ENCODE measurements at places on chromosomes 5 and 9. TPM values are rescaled to one million over a fixed set of nuclear protein-coding genes. Genes with fewer than 3 reads are reported as not detected.

DNA sequence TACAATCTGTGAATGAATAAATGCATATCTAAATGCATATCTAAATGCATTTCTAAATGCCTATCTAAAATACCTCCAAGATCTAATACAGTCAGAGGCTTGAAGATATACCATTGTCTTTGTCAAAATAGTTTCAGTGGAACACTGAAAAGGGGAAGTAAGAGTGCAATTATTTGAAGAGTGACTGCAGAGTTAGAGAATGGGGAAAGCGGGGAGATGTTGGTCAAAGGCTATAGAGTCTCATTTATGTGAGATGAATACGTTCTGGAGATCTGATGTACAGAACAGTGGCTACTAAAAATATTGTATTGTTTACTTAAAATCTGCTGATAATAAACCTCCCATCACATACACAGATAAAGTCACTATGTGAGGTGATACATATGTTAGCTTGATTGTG, 1126.2 kb upstream of the CDH9 start:
- no peak for DNase-seq

GRCh38 chr9:83367326-83367725, 170.9 kb downstream of the FRMD3 start:
- no peak for DNase-seq

DNA sequence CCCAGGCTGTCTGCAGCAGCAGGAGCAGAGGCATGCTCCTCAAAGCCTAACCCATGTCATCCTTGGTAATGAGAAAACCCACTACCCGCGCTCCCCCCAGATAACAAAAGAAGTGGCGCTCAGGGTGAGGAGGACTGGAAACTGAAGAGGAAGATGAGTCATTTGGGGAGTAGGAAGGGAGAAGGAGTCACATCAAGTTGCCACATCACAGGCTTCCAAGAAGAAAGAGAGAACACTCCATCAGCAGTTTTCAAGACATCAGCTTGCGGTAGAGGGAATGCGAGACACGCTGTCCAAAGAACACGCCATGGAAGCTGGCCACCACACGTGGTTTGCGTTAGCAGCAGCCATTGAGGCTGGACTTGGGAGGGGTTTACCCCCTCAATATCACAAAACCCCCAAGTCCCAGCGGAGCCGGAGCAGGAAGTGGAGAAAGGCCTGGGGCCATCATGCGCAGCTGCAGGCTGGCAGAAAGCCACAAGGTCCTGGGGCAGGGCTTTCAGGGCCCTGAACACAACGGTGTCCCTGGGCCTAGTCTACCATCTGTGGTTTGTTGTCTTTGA, 41.5 kb downstream of the SH3PXD2B start:
- DNase-seq = no peak

GRCh38 chr5:94830520-94830919, 212.1 kb downstream of the SLF1 start:
- no peak for DNase-seq

GRCh38 chr9:29285818-29286217, 1712.5 kb upstream of the C9orf72 start:
- peak; percentile 10 for DNase-seq

- DNase-seq = no peak
Observed at GRCh38 chr5:93497096-93497495, 83.9 kb downstream of the NR2F1-AS1 start.

DNA sequence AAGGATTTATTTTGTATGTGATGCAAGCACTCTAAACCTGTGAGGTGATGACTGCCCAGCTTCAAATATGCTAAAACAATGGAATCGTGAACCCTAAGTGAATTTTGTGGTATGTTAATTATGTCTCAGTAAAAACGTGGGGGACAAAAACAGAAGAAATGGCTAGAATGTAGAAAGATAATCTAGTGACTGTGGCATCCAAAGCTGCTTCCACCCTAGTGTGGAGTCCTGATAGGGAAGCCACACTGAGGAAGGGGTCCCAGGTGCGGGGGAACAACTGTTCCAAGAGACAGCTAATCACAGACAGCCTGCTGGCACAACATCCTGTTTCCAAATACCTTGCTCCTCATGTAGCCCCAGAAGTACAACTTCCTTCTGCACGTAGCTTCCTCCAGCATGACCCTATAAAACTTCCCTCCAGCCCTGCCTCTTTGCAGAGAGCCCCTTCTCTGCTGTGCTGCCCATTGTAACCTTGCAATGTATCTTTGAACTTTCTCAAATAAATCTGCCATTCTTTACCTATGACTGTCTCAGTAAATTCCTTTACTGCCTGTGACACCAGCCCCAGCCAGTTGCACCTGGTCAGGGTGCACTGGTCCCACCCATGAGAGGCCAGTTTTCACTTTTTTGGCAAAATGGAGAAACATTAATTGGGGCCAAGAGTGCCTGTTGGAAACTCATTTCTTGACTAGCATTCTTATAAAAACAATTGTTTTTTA, 4.9 kb downstream of the GMCL2 start:
- DNase-seq = no peak

DNA sequence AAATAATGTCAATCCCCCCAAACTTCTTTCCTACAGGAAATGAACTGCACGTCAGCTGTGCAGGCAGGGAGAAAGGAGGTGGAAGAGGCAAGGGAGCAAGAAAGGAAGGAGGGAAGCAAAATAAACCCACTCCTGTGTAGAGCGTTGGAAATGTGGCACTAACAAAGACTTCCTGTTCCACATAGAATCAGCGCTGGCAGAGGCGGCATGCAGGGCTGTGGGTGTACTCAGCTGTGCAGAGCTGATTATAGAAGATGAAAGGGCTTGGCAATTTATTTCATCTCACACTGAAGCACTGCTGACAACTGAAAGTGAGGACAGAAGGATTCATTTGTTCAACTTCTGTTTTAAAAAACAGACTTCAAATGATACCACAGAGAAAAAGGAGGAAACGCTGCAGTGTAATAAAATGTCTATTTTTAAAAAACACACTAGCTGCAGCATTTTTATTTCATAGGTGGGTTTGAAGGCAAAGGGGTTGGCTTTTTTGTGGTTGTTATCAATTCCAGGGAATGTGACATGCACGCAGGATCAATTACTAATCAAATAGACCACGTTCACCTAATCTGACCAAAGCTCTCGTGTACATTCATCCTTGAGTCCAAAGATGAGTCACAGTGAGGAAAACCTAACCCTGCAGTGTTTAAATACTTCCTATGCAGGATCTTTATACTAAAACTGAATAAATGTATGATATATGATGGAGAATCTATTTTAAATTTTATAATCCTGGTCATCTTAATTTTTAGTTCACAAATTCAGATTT, 583.5 kb downstream of the ZNF608 start:
- DNase-seq = peak; percentile 23

GRCh38 chr9:123933440-123934212, 3.7 kb upstream of the DENND1A start:
- DNase-seq = no peak

GRCh38 chr9:18245911-18246310, 228.0 kb upstream of the ADAMTSL1 start:
- DNase-seq = no peak

- no peak for DNase-seq
Observed at GRCh38 chr9:90578126-90578815, 64.4 kb downstream of the DIRAS2 start.

GRCh38 chr5:41065691-41066335, 5.3 kb downstream of the MROH2B start:
- DNase-seq = no peak

Gene SWI5
- polyA plus RNA-seq = 67.8 TPM

Gene IL31RA
- not detected for polyA plus RNA-seq

- DNase-seq = no peak
Observed at GRCh38 chr5:116632890-116633289, 58.3 kb upstream of the SEMA6A start.

Gene PRPF4
- 12.8 TPM for polyA plus RNA-seq

GRCh38 chr5:53368516-53368915, 111.9 kb upstream of the FST start:
- DNase-seq = no peak

DNA sequence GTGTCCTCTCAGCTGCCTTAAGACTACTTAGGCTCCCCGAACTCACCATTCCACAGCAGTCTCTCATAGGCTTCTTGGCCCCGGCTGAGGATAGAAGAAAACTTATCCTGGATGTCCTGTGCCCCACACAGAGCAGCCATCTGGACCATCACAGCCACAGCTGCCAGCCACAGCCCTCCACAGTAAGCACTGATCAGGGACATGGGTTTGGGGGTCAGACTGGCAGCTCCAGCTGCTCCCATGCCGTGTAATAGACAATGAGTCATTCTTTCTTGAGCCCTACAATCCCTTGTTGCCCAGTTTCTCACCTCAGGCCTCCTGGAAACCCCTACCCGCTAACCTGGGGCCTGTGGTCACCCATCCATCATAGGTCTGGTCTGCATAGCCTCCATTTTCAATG, 5.7 kb downstream of the CREB3 start:
- DNase-seq = no peak

DNA sequence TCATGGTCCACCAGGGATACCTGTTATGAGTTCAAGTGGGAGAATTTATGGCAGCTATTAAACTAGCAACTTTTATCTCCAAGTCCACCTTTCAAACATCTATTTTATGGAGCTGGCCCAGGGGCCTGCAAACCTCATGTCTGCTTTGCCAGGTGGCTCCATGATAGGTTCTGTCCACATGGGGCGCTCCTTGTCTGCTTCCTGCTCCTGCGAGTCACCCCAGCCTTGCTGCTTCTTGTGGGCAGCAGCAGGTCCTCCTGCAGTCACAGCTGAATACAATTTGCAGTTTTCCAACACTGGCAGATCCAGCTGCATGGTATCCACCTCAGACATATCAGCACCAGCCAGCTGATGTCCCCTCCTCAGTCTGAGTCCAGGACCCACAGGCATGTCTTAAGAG, 39.6 kb upstream of the FRRS1L start:
- no peak for DNase-seq

Gene KIF12
- 155 TPM for polyA plus RNA-seq

GRCh38 chr5:65695896-65696295, 26.0 kb downstream of the SGTB start:
- DNase-seq = no peak

- DNase-seq = no peak
Observed at GRCh38 chr9:121865060-121865459, 213.6 kb downstream of the DAB2IP start.

DNA sequence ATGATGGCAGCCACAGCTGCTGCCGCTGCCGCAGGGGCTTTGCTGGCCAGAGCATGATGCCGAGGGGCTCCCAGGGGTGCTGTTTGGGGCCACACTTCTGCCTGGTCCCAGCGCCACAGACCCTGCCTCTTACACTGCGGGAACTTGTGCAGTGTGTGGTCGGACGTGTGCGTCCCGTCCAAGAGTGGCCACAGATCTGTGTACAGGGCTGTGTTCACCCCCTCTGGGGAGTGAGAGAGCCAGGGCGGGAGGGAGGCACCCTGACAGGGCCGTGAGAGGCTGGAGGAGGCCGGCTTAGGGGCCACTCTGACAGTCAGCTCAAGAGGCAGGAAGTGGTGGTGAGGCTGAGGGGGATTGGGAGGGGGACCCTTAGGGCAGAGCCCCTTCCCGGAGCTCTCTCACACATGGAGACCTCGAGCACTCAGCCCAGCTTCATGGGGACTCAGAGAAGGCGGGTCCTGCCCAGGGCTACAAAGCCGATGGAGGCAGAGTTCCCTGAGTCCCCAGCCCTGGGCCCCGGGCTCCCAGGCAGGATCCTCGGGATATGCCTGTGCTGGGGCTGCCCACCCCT, 13.1 kb upstream of the CARD19 start:
- DNase-seq = no peak

Gene TMEM171
- polyA plus RNA-seq = 17.7 TPM

- DNase-seq = no peak
Observed at GRCh38 chr9:22047596-22047995, 38.5 kb upstream of the CDKN2B start.

DNA sequence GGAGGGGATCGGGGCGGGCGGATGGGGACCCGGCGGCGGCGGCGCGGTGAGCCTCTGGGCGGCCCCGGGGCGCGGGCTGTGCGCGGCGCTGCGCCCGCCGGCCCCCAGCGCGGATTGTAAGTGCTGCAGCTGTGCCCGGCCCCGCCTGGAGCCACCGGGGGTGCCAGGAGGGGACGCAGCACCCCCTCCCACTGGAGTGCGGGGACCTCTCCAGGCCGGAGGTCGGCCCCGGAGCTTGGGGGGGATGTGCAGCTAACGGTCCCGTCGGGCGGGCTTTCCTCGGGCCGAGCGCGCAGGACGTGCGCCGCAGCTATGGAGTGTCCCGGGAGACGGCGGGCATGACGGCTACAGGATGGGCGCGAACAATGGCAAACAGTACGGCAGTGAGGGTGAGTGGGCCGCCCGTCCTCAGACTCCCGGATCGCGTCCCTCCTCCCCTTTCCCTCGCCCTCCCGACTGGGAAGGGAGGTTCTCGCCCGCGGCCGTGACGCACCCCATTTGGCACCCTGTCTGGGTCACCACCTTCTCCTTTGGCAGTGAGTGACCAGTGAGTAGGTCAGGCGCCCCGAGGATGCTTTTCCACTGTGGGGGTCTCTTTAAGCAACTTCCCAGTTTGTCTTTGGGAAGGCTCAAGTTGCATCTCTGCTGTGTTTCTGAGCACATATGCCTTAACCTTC, 483 bp downstream of the FBXL7 start:
- DNase-seq = peak; percentile 49

- peak; percentile 74 for DNase-seq
Observed at GRCh38 chr9:96420468-96421219, 2.5 kb upstream of the ZNF367 start.

DNA sequence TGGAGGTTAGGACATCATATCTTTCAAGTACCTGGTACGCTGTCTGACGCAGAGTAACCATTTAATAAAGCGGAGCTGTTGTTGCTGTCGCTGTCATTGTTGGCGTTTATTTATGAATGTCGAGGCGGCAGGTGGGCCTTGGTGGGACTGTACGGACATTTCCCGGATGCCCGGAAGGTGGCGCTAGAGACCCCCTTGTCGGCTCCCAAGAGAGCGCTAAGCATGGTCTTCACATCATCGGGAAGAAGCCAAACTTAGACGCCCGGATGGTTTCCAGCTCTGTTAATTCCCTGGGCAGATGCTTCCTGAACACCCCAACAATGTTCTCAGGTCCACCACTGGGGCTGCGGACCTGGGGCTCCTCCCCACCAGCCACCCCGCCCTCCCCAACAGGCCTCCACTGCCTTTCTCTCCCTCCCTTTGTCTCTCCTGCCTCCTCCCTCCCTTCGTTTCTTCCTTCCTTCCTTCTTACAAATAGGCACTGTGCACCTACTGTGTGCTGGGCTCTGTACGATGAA, 54.1 kb downstream of the DUSP1 start:
- DNase-seq = peak; percentile 93

DNA sequence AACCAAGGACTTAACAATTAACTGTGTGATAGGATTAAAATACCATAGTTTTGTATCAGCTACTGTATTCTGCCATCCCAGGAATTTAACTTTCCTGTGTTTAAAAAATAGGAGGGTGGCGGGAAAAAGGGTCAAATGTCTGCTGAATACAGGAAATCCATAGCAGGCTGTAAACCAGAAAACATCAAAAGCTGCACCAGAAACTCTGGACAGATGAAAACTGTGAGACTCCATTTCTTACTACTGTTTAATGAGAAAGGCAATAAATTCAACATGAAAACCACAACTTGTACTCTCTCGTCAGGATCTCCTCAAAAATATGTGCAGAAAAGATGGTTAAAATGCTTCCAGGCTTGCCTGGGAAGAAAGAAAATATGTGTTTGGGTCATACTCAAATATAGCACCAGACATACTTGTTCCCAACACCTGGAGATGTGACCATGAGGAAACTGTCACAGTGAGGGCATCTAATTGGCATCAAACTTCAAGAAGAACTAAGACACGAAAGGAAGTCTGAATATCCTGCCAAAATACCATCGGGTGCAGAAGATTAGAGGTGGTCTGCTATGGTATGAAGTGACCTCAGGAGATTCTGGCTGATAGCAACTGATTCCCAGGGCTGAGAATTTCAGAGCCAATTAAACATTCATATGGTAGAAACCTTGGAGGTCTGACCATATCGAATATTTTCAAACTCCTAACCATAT, 164.7 kb upstream of the TARS1 start:
- DNase-seq = peak; percentile 29

GRCh38 chr5:157665467-157666070, 5.8 kb upstream of the C5orf52 start:
- peak; percentile 27 for DNase-seq

All from kidney (tissue), 22 donors.